Upper lobe of left lung (tissue), 6 donors: ENCODE measurements at places on chromosomes 5 and 9.

DNA sequence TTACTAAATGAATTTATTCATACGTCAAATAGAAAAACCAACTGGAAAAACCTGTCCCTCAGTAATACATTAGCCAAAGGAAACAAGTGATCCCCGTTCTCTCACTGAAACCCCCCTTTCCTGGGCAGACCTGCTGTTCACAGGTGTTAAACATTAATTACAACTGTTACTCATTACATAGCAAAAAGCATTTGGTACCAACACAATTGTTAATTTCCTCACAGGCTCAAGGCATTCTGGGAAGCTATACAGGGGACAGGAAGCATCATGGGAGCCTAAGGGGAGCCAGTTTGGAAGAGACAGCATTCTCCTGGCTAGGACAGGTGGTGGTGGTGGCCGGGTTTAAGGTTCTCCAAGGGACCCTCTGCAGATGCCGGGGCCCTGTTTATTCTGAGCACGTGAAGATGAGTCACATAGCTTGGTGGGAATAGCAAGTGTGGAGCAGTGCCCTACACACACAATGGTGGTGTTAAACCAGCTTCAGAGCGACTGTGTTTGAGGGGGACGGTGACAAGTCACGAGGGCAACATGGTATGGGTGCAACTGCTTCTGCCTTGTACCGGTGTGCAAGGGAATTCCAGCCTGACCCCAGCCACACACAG lies 62.6 kb upstream of the SLC25A51 start:
- DNase-seq: no peak

DNA sequence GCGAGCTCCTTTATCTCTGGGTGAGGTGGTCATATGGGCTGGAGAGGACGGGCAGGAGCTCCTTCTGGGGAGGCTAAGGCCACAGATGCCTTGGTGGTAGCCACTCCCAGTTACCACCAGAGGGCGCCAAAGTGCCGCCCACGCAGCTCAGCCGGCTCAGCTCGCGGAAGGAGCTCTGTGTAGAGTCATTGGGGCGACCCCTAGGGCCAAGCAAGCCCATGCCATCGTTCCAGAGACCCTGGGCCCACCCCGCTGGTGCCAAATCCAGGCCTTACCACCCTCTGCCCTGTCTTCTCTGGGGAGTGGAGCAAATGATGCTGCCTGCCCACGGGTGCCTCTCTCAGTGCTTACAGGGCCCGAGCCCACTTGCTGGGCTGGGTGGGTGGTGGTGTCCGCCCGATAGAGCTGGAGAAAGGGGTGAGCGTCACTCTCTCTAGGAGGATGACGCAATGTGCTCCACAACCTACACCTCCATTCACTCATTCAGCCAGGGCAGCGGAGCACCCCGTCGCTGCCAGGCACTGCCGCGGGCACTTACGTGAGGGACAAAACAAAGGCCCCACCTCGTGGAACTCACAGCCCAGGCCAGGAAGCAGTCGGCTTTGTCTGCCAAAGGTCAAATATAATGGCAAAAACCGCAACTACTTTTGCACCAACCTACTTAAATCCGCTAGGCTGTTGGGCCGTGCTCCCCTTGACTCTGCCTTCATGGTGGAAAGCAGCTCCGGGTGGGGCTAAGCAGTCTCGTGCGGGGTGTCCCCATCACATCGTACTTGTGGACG lies 13.8 kb downstream of the TSPAN17 start:
- peak; percentile 91 for DNase-seq

DNA sequence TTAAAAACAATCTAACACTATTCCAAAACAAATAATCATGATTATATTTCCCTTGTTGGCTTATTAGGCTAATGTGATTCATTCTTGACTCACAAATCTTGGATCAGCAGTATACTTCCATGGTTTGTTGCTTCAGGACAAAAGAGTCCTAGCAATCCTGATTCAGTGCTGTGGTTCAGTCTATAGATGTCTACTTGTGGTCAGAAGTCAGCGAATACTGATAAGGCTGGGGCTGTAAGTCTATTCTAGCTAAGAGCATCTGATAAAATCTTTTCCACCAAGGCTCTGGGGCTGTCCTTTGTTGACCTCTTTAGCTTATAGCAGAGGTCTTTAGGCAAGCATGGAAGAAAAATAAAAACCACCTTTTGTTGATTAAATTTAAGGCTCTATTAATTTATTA lies 4.4 kb upstream of the SMIM3 start:
- no peak for DNase-seq

DNA sequence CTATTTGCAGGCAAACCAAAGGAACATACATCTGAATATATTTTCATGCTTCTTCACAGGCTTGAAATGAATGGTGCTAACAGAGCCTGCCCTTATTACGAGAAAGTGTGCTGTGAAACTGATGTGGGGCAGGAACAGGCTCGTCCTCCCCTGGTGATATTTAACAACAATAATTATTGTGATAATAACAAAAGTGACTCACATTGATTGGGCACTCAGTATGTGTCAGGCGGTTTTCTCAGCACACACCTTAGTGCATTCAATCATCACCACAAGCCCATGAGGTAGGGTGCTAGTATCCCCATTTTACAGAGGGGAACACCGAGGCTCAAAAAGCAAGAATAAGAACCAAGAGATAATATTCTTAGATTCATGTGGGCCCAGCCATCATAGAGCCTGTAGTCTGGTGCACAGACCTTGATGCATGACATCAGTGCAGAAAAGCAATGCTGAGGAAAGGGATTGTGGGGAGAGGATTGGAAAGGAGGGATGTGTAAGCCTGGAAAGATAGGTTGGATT lies 18.1 kb upstream of the BOD1 start:
- DNase-seq: no peak

- DNase-seq: no peak
Measured at GRCh38 chr5:132417010-132417439, 47.5 kb downstream of the SLC22A5 start.

DNA sequence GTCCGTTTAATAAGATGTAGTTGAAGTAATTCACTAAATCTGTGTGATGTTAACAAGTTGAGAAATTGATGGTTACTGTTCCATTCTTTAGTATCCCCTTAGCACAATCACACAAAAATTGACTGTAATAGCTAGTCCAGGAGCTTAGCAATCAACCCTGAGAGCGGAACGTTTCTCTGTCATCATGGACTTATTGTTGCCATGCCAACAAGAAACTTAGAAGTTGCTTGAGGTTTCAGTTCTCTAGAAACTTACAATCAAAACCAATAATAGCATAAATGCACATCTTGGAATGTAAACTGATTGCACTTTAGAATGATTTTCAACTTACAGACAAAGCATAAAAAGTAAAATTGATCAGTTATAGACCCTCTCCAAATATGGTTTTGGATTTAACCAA lies 125.4 kb upstream of the ANKH start:
- no peak for DNase-seq

- DNase-seq: no peak
Measured at GRCh38 chr5:1568201-1568979, 44.6 kb upstream of the LPCAT1 start.

DNA sequence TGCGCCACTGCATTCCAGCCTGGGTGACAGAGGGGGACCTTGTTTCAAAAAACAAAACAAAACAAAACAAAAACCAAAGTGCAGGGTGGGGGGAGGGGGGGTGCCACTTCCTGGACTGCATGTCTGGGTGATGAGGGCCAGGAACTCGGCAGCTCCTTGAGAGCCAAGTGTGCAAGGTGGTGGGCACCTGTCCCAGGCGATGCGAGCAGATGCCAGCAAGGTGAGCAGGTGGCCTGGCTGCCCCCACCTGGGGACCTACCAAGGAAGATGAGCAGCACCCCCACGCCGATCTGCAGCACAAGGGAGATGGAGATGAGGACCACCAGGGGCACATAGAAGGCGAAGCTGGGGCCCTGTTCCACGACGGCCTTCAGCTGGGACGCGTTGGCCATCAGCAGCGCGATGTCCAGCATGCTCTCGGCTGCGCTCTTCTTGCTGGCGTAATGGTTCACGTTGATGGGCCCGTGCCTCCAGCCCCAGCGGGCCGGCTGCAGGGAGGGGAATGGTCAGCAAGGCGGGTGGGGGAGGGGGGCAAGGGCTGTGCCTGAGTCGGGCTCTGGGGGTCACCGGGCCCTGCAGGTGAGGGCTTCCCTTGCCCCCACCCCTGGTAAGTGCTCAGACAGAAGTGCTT lies 7.8 kb downstream of the NINJ1 start:
- DNase-seq: peak; percentile 64

DNA sequence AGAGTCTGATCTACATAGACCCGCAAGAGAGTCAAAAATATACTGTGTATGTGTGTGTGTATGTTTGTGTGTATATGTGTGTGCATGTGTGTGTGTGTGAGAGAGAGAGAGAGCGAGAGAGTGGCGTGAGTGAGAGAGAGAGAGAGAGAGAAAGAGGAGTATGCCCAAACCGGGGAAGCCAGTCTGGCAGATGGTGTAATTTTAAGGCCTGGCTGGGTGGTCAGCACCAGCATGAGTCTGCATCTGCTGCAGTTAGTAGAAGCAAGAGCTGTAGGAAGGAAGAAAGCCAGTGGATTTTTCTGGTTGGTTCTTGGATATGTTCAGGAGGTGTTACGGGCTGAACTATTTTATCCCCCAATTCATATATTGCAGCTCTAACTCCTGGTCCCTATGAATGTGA lies 75.2 kb downstream of the ACTBL2 start:
- no peak for DNase-seq
